ENCODE measurements at places on chromosomes 7 and 10. TPM values are rescaled to one million over a fixed set of nuclear protein-coding genes. Genes with fewer than 3 reads are reported as not detected.

SFRP4 gene
- not detected for total RNA-seq

PRF1 gene
- not detected for total RNA-seq

DNA sequence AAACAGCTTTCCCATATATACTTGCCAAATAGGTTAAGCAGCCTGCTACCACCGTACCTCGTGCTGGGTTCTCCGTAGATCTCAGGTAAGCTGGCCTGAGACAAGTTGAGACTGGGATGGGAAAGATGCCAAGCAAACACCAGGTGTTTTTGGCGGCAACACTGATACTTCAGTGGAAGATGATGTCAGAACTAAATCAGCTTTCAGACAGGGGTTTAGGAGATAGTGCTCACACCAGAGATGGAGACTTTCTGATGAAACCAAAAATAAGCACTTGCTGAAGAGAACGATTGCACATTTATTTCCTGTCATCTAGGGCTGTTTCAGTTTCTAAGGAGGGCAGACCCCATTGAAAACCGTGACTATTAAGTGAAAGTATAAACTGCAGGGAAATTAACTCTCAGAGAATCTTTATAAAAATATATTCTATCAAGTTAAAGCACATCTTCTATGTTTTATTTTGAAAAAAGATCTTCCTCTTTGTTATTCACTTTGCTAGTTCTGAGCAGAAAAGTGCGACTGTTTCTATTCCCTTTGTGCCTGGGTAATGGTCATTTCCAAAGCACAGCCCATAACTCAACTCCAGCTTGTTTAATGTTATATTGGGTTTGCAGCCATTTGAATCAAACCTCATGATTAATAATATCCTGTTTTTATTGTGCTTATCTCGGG lies 149.9 kb downstream of the CPED1 start:
- no peak for DNase-seq

GRCh38 chr7:150909200-150909995 lies 57.1 kb downstream of the AOC1 start:
- DNase-seq, result no peak

DNA sequence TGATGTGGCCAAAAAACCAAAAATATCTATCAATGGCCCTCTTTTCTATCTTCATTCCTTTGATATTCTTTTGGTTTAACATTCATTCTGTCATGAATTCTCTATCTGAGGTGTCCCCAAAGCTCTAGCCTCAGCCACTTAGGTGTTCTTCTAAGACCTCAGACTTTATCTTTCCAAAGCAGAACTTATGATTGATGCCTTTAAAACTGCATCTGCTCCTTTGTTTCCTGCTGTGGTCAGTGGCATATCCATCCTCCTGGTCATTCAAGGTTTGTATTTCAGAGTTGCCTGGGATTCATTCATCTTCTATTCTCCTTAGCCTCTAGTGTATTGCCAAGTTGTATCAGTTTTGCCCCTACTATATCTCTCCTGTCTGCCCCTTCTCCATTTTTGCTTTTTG lies 30.6 kb downstream of the FHIP2A start:
- DNase-seq, result no peak

ARHGEF5 gene
- 11.9 TPM for total RNA-seq

- no peak for DNase-seq
These were observed 49.4 kb downstream of the PYROXD2 start for GRCh38 chr10:98365406-98366061.

CYREN gene
- 38.1 TPM for total RNA-seq

NUTM2B gene
- 1.5 TPM for total RNA-seq

GOLGA7B gene
- total RNA-seq, result 2.5 TPM

DNA sequence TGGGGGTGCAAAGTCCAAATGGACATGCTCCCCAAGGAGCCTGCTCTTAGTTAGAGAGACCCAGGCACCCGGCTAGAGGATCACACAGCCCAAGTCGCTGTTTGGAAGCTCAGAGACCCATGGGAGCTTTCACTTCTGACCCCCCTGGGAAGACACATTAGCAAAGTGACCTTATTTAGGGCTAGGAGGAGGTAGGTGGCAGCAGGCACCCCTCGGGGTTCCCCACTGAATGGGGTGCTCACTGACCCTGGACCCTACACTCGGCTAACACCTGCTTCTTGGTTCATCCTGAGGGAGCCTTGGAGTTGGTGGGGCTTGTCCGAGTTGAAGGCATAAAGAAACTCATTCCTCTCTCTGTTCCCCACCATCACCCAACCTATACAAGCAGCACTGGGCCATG lies 27.1 kb upstream of the HABP2 start:
- no peak for DNase-seq

DNA sequence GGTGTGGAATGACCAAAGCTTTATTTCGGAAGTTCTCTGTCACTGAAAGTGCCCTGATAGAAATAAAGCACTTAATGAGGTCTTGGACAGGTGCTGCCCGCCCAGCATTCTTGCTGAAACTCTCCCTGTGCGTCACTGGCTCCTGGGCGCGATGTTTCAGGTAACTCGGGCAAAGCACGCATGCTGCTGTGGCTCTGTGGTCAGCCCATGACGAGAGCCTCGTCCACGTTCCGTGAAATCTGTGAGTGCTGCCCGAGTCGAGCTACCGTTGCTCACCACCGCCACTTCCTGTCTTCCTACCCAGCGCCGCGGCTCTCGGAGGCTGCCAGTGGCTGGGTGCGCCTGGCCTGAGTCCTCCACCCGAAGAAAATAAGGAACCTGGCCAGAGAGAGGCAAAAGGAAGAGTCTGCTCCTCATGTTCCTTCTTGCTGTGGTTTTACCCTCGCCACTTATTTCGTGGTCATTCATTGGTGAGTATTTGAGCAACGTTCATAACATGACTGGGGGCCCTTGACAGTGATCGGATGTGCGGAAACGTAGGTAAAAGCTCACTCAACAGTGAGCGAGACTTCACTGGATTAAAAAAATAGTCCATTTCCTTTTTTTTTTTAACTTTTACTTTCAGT lies 95.5 kb downstream of the MAP3K8 start:
- DNase-seq, result no peak

SCART1 gene
- 0.36 TPM for total RNA-seq

DNA sequence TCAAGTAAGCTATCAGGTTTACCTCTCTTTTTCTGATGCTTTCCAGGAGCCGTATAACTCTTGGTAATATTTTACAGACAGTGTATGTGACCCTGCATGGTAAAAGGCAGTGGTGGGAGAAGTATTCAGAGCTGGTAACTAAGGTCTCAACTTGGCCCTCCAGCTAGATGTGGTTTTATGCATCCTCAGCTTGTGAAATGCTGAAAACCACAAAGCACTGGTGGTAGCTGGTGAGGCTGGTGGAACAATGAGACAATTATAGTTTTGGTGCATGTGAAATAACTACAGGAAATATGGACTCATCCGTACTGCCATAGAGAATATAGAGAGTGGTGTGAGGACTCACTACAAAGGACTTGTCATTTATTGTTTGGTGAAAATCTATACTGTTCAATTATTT lies 383.0 kb upstream of the PCDH15 start:
- no peak for DNase-seq

TMEM273 gene
- total RNA-seq, result 1.6 TPM

TBX20 gene
- 0.36 TPM for total RNA-seq

FAM25G gene
- total RNA-seq, result not detected

ZNF503 gene
- 8.9 TPM for total RNA-seq

- DNase-seq, result no peak
These were observed 85.6 kb upstream of the KDM7A start for GRCh38 chr7:140262242-140262903.

DNA sequence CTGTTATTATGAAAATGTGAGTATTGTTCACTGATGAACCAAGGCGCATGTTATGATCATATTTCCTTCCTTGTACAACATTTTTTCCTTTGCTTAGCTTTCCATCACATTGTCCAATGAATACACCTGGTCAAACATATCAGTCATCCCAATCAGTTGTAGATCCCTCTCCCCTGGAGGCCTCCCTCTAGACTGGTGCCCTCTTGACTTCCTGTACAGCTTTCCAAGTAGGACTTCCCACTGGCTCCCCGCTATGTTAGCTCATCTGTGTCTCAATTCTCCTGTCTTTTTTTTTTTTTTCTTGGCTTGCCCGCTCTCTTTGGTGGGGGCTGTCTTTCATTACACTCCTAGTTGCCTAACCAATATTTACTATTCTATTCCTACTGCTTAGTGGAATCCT lies 214.2 kb upstream of the NPY start:
- no peak for DNase-seq

CFAP43 gene
- total RNA-seq, result 0.56 TPM

DNA sequence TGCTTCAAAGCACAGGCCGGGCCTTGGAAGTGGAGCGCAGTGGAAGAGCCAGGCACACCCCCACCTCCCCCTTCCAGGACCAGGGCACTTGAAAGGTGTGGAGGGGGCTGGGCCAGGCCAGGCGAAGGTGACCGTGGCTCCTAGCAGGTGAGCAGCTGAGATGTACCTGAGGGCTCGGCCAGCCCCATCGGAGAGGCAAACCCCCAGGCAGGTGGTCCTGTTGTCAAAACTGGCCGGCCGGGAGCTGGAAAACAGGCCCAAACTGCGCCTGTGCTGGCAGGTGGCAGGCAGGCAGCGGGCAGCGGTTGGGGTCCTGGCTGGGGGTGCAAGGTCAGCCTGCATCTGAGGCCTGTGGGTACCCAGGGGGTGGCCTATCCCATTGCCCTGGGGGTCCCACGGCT lies 96.4 kb upstream of the DNAAF5 start:
- DNase-seq, result no peak

DNA sequence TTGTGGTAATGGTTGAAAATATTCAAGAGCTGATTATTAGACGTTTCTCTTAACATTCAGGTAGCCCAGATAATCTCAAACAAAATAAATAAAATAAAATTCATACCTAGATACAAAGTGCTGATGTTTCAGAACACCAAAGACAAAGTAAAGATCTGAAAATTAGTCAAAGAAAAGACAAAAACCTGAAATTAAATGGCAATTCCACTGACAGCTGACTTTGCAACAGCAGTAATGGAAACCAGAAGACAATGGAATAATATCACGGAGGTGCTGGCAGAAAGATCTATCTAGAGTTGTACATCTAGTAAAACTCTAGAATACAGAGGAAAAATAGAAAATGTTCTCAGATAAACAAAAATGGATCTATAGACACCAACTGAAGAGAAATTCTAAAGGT lies 58.0 kb upstream of the IKZF1 start:
- no peak for DNase-seq

GRCh38 chr7:155820788-155821187 lies 8.5 kb upstream of the SHH start:
- DNase-seq, result no peak

NEUROD6 gene
- total RNA-seq, result not detected

Data from endothelial cell (in vitro differentiated cells).